ENCODE measurements at places on chromosomes 7 and 10.

DNA sequence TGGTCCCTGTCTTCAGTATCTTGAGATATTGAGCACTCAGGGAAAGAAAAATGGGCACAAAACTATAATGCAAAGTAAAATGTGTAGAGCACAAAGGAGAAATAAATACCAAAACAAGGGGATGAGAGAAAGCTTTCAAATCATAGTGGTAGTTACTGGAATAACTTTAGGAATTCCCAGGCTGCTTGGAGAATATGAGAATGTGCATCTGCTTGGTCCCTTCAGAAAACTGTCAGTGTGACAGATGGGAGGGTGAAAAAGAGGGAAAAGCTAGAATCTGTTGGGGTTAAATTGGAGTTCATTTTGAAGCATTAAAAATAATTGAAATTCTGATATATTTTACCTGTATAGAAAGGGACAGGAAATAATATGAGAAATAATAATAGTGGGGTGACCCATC, 15.3 kb downstream of the ST7 start:
- DNase-seq: no peak

GRCh38 chr10:108970016-108970415, 953.3 kb downstream of the XPNPEP1 start:
- DNase-seq: no peak

GRCh38 chr7:135666846-135667245, 4.5 kb downstream of the STMP1 start:
- DNase-seq: no peak

- DNase-seq: no peak
These were observed 6.5 kb downstream of the TSPAN14 start for GRCh38 chr10:80460399-80461207.

All from CD4-positive, alpha-beta T cell treated with Interleukin-1 beta for 1 hour (primary cell).